NCI-H524 (cell line): ENCODE measurements at places on chromosomes 2 and 18.

DNA sequence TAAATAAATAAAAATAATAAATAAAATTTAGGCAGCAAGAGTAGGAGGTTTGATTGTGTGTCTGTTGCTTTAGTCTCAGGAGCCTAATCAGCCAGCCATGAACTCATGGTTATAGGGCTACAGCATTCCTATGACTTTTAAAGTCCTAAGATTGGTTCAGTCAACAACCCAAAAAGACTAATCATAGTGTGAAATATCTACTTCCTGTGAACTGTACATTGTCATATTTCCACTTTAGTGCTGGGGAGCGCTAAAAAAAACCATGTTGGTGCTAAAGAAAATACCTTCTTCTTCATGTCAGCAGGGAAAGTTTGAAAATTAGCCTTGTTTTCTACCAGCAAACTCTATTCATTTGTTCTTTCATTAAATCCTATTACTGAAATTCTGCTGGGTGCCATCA lies 521.6 kb downstream of the RNF144A start:
- no peak for DNase-seq

GRCh38 chr2:226063704-226064440 lies 664.4 kb downstream of the NYAP2 start:
- DNase-seq = no peak

GRCh38 chr2:21288739-21289520 lies 165.2 kb downstream of the TDRD15 start:
- no peak for DNase-seq

DNA sequence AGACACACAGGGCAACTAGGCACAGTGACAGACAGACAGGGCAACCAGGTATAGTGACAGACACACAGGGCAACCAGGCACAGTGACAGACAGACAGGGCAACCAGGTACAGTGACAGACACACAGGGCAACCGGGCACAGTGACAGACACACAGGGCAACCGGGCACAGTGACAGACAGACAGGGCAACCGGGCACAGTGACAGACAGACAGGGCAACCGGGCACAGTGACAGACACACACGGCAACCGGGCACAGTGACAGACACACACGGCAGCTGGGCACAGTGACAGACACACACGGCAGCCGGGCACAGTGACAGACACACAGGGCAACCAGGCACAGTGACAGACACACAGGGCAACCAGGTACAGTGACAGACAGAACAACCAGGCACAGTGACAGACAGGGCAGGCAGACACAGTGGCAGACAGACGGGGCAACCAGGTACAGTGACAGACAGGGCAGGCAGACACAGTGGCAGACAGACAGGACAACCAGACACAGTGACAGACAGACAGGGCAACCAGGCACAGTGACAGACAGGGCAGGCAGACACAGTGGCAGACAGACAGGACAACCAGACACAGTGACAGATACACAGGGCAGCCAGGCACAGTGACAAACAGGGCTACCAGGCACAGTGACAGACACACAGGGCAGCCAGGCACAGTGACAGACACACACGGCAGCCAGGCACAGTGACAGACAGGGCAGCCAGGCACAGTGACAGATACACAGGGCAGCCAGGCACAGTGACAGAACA lies 64.7 kb upstream of the RAB6C start:
- DNase-seq = no peak

DNA sequence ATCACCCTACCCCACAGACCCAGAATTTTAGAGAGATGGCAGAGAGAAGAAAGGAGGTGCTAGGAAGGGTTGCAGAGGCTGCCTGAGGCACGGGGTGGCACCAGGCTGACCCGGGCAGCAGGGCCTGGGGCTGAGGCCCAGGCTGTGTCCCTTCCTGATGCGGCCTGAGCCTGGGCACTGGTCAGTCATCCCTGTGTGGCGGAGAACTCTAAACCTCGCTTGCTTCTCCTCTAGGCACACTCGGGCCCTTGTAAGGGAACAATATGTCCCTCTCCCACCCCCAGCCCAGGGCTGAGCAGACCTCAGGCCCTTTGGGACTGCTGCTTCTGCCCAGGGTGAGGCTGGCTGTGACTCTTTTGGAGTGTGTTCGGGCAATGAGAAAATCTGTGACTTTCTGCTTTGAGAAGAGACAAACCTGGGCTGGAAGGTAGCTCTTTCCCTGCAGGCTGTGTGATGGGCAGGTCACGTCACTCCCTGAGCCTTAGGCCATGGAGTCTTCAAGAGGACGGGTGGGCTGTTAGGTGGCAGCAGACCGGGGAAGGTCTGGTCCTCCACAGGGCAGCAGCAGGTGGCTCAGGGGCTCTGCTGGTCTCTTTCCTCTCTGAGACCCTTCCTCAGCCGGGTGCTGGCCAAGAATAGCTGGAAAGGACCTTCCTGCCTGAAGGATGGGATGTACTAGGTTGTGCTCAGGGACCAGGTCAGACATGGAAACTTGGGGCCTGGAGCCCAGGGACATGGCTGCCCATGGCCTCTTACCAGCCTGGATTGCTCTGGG lies 96.8 kb downstream of the GLI2 start:
- DNase-seq = no peak
